ENCODE measurements at places on chromosomes 12 and 14.

- no peak for DNase-seq
Observed at GRCh38 chr12:34345801-34346200, 323.5 kb downstream of the ALG10 start.

DNA sequence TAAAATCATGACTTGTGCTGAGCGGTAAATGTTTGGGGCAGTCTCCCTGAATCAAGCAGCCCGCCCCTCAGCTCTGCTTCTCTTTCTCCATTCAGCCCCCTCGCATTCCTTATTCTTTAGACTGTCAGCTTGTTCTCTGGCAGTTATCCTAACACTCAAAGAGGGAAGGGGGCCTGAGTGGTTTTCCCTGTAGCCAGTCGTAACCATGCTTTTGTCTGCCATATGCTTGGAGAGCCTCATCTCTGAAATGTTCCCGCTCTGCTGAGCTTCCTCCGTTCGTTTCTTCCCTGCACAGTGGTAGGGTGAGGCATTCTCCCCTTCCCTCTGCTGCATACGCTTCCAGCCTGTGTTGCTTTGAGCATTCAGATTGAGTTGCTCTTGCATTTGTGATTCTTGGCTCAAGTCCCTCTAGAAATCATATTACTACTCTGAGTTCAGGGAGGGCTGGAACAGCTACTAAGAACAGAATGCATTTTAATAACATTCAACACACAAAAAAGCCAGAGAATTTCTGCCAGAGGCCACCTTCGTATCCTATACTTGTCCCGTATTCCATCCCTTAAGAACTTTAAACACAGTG lies 119.7 kb downstream of the FBXL14 start:
- no peak for DNase-seq

DNA sequence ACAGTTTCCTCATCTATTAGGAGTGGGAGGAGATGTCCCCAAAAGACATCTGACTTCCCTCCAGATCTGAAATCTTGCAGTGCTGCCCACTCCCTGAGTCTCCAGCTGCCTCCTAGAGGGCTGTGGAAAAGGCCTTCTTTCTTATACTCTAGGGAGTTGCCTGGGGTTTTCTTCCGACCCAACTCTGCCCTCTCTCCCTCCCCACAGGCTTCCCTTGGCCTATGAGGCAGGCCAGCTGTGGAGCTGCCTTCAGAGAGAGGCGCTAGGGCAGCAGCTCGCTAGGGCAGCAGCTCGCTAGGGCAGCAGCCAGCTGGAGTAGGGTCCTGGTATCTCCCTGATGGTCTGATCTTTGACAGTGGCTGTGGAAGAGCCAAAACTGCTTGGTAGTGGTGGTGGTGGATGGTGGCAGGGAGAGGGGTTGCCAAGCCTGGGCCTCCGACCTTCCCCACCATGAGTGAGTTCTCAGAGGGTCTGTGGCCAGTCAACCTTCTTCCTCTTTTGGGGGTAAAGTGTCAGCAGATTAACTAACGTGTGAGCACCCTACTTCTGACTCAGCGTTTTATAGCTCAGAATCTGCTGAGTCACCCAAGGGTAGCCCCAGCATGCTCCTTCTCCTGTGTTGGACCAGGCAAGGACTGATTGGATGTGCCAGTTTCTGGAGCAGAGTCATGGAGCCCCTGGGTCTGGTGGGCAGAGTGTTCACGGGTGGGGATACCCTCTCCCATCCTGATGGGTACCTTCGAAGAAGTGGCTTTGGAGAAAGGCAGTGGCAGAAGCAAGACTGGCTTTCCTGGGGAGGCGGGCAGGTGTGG lies 2.3 kb downstream of the SLC48A1 start:
- no peak for DNase-seq

DNA sequence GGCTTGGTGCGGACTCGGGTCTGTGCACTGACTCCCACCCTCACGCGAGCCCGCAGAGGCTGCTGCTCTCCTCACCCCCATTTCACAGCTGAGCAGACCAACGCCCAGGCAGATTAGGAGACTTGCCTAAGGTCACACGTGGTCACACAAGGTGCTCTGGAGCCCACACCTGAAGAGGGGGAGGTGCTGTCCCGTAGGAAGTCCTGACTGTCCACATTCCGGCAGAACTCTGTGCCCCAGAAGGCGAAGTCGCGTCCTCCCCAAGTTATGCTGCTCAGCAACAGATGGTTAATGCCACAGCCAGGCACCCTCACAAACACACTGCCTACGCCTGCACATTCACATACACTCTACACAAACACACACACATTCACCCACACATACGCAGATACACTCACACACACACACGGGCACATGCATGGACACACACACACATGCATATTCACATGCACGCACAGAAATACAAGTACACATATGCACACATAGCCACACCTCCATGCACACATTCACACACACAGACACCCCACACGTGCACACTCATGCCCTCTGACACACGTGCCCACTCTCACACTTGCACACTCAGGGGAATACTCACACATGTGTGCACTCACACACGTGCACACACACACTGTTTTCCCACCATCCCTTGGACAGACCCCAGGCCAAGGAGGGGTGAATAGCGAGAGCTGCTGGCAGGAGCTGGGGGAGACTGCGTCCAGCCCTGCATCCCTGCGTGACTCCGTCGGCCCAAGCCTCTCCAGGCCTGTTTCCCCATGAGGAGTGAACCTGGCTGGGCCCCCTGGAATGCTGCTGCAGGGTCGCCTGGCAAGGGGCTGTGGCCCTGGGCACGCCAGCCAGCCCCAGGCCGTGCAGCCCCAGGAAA lies 4.1 kb downstream of the C14orf180 start:
- no peak for DNase-seq

DNA sequence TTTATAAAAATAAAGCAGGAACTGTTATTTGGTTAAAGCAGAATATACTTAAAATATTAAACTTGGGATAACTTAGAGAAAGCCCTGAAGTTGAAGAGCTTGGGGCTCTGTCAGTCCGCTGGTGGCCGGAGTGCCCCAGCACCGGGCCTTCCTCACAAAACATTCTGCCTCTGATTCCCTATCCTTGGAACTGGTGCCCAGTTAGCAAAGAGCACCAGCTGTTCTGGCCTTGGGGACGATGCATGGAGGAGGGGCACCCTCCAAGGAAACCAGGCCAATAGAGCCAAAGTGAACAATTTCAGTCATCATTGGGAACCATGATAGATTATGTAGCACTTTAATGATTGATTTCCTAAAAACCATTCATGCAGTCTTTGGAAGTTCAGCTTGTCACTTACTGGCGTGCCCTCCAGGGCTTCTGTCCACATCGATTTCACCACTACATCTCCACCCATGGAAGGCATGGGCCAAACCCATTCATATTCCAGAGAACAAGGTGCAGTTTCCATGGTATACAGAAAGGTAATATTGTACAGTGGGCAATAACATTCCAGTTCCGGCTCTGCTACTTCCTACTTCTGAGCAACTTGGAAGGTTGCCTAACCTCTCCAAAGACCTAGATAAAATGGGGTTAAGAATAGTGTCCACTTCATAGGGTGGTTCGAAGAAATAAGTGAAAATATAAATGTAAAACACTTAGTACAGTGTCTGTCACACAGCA lies 145.9 kb downstream of the ETV6 start:
- no peak for DNase-seq

DNA sequence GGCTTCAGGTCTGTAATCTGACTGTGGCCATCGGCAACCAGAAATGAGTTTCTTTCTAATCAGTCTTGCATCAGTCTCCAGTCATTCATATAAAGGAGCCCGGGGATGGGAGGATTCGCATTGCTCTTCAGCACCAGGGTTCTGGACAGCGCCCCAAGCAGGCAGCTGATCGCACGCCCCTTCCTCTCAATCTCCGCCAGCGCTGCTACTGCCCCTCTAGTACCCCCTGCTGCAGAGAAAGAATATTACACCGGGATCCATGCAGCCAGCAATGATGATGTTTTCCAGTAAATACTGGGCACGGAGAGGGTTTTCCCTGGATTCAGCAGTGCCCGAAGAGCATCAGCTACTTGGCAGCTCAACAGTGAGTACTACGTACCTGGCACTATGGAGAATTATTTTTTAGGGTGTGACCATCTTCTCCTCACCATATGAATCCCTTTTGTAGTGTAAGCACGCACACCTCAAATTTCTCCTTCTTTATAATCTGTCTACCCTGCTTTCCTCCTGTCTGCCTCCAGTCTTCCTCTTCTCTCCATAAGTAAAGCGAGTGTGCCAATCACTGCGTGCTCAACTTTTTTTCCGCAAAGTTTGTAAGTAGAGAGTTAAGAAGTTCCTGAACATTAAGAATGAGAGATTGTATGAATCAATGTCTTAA lies at the start of gene TPH2:
TPH2 (plus strand) TSS at position 118 of the 658 bp plus-strand sequence; CDS start at position 260, 142 bp downstream.
- peak; percentile 6 for DNase-seq

DNA sequence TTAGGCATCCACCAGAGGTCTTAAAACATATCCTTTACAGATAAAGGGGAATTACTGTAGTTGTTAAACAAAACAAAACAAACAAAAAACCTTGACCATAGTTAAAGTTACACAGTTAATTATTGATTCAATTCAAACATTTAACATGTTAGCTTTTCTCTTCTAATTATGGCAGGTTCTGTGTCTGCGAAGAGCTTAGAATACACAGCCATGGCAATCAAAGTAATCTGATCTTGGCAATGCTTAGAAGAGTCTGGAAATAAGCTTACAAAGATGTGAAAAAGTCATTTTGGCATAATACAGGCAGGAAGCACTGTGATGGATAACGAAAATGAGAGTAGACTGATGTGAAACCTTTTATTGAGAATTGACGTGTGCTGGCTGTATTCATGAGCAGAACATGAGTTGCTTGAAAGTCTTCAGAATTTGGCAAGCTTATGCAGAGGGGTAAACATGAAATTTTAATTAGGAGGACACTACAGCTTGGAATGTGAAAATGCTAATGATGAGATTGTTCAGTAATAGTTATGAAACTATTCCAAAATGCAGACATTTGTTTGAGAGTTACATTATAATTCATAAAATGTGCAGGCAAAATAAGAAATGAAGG lies 629.6 kb downstream of the FSCB start:
- DNase-seq: no peak

GRCh38 chr12:26298785-26299621 lies 103.6 kb downstream of the SSPN start:
- no peak for DNase-seq

DNA sequence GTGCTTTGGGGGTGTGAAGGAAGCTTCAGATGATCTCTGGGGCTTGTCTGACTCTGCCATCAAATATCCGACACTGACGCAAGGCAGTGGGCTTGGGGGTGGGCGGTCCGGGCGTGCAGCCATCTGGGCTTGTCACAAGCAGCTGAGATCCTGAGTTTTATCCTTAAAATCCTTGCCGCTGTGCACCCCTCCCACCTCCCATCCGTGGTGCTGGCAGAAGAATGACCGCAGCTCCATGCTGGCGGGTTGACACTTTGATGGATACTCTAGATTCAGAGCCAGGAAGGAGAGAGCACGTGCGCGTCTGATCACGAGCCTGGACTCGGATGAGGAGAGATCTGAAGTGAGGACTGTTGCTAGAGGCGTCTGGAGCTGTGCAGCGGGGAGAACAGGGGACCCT lies 3.0 kb downstream of the ZFYVE21 start:
- DNase-seq: no peak

DNA sequence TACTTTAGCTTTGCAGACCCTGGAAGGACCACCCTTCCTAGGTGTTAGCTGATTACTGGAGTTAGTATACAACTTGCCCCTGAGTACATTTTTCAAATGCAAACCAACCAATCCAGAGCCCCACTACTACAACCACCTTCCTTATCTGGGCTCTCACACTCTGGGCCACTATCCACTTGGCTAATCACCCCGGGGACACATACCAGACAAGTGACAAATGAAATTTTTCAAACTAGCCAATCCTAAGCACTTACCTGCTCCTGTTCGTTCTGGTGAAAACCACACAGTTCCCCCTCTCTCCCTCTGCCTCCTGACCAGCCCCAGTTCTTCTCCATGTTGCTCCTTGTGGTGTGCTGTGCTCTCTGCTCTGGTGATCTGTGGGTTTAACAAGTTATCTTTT lies 140.4 kb downstream of the CNTN1 start:
- no peak for DNase-seq

DNA sequence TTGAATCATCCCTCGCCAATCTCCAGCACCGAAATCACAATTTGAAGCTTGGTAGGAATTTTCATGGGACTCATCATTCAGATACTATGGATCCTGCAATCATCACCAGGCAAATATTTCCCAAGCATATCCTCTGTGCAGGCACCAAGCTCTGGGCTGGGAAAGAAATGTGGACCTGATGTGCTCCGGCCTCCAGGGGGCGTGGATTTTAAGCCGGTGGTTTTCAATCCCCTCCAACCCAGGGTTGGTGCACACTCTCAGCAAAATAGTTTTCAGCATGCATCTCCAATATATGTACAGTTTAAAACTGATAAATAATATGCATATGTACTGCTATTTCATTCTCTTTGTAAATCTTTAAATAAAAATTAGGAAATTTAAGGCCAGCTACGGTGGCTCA lies 98.9 kb downstream of the RBM19 start:
- no peak for DNase-seq

DNA sequence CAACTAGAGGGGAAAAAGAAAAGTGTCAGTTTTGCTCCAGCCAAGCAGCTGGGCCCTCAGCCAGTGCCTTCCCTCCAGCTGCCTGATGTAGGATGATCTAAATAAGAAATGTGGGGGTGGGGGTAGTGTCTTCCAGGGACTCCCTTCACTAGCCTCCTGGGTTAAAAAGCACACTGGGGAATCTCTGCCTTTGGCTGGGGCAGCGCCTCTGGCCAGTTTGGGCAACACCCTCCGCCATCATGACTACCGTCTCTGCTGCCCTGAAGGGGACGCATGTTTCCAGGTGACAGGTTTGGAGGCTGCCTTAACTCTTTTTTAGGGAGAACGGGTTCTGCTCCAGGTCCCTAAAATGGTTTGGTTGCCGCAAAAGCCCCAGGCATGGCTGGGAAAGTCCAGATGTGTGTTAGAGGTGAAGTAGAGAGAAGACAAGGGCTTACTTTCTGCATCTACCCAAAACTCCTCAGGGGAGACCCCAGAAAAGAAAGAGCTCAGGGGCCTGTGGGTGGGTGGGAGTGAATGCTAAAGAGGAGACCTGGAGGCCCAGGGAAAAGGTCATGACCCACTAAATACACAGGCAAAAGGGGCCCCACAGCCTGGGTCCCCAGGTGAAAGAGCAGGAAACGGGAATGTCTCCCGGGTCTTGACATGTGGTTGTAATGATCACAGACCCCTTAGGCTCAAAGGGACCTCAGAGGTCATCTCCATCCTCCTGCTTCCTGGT lies 132.8 kb upstream of the CCND2 start:
- DNase-seq: no peak

DNA sequence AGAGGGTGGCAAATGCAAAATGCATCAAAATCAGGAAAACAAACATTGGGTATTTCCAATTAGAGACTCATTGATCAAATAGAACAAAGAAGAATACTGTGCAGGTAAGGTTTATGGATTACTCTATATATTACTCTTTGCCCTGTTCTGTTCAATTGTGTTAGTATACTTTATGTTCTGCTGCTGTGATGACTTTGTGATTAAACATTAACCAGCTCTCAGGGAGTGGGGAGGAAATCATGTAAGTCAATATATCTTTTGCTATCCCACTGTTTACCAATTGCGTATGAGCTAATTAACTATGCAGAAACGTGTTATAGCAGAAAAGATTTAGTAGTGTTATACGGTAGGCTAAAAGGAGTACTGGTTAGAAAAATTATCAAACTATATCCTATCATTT lies 129.4 kb downstream of the PDE3A start:
- no peak for DNase-seq
